ENCODE measurements at places on chromosomes 12 and 14.

DNA sequence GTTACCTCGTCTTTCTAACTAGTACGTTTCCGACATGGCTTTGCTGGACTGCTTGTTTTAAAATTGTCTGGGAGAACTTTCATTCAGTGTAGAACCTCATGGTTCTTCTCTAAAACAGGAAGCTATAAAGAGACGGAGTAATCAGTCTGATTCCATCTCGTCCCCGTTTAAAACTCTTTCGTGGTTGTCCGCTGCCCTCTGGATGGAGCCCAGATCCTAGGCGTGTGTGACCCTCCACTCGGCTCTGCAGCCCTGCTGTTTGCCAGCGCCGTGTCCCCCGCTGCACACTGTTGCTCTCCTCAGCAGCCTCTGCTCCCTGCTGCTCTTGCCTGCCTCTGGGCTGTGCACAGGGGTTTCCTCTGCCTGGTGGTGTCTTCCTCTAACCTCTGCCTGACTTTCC, 50.2 kb downstream of the SLC8B1 start:
- no peak for DNase-seq

DNA sequence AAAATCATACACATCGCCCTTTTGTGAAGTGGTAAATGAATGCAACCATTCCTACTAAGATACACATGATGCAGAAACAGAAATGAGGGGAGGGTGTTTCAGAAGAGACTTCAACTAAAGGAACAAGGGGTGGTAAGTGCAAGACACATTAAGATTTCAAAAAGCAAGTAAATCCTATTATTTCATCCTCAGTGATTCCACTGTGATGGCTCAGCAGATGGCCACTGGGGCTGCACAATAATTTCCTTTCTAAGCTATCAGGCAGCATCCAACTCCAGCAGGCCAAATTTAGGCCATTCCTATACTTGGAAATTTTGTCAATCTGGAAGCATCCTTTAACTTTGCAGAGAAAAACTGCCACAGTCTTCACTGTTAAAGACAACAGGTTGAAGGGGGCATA, 272.4 kb downstream of the NELL2 start:
- DNase-seq, result no peak

- peak; percentile 59 for DNase-seq
Measured at GRCh38 chr12:104456950-104457745, 400 bp downstream of the CHST11 start.

DNA sequence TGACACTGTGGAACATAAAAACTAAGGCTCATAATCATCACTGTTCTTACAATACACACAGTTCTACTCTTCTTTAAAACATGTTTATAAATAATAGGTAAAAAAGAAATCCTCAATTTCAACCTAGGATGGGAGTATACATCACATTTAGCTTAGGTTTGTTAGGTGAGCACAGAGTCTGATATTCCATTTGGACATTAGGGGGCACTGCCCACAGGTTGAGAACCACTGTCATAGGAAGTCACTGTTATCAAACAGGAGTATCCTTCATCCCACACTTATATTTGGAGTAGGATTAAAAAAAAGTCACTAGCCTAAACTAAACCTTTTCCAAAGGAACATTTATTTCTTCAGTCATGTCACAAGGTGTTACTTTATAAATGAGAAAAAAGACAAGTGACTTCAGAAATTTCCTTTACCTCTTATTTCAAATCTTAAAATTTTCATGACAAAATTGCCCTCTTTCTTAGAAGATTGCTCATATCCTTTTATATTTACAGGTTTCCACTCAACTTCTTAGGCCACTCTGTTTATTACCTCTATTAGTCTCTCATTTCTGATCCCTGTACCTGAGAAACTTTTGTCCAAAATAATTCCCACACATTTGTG, 240.6 kb downstream of the CPNE8 start:
- no peak for DNase-seq

DNA sequence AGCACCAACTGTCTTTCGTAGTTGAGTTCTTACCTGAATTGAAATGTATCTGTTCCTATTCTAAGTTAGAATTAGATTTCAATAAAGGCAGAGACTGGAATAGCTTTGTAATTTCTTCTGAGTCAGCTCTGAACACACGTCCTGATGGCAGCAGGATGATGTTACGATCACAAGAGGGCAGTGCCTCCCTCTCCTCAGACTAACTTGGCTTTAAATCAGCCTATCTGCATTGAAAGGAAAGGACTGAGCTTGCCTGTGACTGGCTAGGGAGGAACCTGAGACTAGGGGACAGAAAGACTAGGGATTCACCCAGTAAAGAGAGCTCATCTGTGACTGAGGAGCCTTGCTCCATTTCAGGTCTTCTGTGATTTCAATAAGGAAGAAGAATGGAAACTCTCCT, 323.7 kb upstream of the OR4E1 start:
- DNase-seq, result no peak

GRCh38 chr14:72545411-72546311, 348.2 kb downstream of the DPF3 start:
- DNase-seq, result no peak

- DNase-seq, result no peak
Measured at GRCh38 chr14:91143862-91144261, 30.0 kb downstream of the DGLUCY start.

GRCh38 chr12:215116-215515, 1.2 kb upstream of the SLC6A12 start:
- no peak for DNase-seq

- no peak for DNase-seq
Measured at GRCh38 chr14:48289701-48290100, 614.3 kb upstream of the MDGA2 start.

DNA sequence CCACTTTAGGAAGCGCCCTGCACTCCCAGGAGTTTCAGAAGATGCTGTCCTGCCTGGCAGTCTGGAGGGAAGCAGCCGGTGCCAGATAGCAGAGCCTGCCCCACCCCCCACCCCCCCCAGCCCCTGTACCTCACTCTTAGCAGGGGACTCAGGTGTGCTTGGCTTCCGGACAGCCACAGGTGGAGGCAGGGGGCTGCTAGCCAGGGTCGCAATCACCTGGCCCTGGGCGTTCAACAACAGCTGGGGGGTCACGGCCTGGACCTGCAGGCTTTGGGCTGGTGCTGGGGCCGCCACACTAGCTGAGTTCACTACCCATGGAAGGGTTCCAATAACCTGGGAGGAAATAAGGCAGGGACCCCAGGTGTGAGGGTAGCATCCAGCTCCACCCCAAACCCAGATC, 22.0 kb downstream of the POU6F1 start:
- DNase-seq, result no peak

DNA sequence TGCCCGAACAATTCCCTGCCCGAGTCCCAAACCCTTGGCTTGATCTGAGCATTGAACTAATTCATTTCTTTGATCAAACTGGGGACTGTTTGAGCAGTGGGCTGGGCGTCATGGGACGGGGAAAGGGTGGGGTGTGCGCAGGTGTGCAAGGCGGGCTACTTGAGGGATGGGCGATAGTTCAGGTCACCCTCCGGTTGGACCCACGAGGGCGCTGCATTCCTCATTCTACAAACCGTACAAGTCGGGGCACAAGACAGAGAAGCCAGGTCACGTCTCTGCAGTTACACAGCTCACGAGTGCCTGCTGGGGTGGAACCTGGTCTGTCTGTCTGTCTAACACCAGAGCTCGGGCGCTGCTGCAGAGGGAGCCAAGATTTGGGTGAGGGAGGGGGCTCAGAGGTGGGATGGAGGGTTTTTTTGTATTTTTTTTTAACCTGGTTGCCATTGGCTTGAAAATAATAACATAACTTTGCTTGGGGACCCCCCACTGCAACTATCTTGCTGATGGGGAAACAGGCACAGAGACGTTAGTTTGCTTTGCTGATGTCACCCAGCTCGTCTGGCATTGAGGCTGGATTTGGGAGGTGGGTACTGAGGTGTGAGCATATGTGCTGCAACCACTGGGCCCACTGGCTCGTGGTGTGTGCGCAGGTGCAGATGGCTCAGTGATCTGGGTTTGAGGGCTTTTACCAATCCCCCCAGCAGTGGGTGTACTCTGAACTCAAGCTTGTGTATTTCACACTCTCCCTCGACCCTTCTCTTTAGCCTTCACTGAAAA, 7.6 kb upstream of the RTL1 start:
- DNase-seq, result no peak

GRCh38 chr12:38501991-38502390, 185.4 kb downstream of the ALG10B start:
- DNase-seq, result no peak

DNA sequence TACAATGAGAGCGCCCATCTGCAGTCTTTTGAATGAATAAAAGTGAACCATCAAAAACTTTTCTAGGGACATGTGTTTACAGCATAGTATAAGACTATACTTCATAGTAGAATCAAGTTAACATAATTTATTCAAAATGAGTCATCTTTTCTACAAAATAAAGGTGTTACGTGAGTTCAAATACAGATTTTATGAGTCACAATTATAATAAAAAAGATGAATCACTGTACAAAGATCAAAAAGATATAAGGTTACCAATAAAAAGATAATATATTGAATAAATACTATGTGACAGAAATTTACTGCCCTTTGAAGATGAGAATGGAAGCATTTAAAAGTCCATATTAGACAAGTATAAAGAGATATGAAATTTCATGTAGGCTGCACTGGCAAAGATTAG, 2.8 kb downstream of the MBIP start:
- no peak for DNase-seq

DNA sequence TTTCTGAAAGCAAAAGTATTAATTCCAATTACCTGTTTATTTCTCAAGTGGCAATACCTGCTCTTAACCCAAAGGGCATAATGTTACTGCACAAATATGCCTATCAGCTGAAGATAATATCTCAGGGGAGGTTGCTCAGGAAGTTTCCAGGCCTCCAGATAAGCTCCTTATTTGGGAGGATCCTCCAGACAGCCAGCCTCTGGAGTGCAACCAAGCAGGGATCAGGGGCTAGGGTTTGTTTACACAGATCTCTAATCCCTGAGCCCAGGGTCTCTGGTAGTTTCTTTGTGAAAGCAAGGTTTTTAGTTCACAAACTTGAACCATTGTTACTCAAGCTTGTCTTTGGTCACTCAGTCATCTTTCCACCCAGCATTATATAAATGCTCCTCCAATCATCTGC, 124.4 kb downstream of the SLC38A4 start:
- DNase-seq, result no peak

GRCh38 chr14:101184104-101184455, 280.6 kb upstream of the RTL1 start:
- no peak for DNase-seq

GRCh38 chr14:61864329-61864898, 102.2 kb downstream of the SNAPC1 start:
- no peak for DNase-seq

DNA sequence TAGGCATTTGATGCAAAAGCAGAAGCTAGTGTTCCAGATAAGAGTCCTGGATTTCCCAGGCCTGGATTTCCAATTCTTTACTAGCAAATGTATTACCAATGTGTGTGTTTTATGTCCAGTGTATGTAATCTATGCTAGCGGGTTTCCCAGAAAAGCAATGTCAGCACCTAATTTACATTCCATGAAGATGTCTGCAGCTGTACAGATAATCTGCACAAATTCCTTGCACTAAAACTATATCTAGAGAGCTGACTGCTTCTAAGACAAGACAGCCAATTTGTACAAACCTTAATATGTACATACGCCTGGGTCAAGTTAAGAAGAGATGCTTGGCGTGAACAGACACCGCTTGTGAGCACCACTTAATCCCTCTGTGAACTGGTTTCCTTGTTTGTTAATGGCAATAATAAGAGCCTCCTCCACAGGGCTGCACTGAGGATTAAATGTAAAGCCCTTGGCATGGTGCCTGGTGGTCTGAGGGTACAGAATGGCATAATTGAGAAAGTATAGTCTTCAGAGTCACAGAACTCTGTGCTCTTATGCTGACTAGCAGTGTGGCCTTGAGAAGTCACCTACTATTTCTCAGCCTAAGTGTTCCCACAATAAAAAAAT, 185.6 kb downstream of the EPS8 start:
- no peak for DNase-seq

- DNase-seq, result no peak
Measured at GRCh38 chr12:127567531-127567930, 699.4 kb upstream of the TMEM132C start.

DNA sequence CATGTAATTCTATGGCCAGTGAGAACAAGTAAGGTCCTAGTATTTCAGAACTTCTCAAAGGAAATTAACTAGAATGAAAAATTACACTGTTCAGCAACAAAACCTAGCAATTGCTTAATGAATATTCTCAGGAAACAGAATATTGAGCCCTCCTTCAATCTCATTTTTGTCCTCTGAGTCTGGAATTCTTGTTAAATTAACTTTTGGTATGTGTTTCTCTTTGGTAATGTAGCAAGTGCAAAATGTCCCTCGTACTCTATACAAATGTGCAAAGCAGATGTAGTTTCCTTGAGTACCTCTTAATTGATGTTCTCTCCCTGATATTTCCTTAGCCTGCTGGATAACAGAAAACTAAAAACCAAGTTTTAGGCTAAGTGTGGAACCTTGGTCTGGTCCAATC, 190.8 kb upstream of the CNOT2 start:
- DNase-seq, result no peak

- no peak for DNase-seq
Measured at GRCh38 chr14:95886366-95887056, 9.9 kb downstream of the TUNAR start.

GRCh38 chr12:65651060-65651459, 173.2 kb upstream of the HMGA2 start:
- no peak for DNase-seq

GRCh38 chr12:114409852-114410600, 4.1 kb upstream of the TBX5 start:
- no peak for DNase-seq

DNA sequence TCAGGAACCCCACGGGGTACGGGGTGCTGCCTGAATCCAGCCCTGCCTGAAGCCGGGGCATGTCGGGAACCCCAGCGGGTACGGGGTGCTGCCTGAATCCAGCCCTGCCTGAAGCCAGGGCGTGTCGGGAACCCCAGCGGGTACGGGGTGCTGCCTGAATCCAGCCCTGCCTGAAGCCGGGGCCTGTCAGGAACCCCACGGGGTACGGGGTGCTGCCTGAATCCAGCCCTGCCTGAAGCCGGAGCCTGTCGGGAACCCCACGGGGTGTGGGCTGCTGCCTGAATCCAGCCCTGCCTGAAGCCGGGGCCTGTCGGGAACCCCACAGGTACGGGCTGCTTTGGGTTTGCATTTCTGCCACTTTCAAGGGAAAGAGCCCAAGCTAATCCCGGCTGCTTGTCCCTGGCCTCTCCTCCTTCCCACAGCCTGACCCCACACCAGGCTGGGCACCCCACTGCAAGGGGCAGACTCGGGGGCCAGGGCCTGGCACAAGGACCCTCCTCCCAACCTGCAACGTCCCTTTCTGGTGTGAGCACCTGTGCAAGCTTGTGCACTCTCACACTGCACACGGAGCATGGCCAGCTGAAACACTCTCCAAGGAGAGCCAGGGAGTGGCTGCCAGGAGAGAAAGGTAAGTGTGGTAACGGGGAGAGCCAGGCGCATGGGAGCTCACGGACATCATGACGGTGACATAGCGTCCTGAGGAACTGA, 5.6 kb upstream of the FBRSL1 start:
- no peak for DNase-seq

All from HTR-8/SVneo (cell line).